ENCODE measurements at places on chromosomes 3 and 15.

DNA sequence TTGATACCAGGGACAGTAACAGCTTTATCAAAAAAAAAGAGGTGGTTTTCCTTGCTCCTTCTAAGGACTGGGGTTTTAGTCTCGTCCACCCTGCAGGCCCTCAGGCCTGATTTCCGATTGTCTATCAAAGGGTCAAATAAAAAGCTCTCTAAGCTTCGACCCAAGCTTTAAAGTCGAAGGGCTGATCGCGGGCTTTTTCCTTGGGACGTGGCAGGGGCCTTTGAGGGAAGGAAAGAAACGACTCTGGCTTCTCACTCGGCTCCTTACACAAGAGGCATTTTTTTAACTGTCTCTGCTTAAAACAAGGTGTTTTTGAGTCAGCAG is 354 bp upstream of the KLHL24 start:
- no peak for DNase-seq

DNA sequence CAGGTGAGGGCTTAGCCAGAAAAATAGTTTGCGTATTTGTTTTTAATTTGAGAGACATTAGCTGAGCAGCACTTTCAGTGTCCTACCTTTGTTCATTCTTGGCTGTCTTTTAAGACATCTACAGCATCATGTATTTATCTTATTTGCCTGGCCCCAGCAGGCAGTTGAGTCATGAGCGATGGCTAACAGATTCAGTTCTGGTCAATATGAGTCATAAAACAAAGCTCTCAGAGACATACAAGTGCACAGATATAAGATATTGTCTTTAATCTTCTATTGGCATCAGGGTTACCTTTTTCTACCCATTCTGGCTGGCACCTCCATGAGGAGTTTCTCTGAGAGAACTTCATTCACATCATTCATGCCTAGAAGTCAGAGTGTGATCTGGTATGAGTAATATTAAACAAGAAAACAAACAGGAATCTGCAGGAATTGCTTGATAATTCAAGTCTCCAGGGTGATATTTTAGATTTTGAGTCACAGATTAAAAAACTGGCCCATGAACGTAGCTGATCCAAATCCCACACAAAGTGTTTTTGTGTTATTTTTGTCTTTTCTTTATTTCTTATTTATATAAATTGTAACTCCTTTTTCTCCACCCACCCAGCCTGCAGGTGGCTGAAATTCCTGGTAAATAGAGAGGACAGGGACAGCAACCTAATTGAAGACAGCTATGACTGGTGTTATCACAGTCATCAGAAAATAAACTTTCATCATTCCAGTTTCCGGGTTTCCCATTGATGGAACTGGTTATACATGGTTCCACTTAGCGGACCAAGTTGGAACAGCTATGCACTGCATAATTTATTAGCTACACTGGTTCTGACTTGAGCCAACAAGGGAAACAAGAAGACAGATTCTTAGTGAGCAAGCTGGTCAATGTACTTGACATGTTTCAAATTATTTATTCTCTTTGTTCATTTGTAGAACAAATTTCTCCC is 47.3 kb downstream of the PLSCR2 start:
- no peak for DNase-seq

GRCh38 chr3:134342259-134342658 is 32.0 kb downstream of the AMOTL2 start:
- no peak for DNase-seq

DNA sequence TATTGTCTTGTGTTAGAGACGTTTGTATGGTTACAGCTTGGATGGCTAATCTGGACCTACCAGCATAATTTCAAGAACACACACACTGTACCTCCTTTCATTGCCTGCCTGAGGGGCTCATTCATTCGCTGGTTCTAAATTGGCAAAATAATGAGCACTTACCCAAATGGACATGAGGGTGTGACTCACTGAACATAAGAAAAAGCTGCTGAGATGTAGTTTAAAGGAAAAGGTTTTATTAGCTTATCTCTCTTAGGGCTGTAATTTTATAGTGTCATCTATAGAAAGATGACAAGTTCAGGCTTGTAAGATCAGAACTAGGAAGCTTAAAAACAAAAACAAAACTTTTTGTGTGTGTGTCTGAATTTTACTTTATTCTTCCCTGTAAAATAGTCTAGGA is 120.7 kb upstream of the WNT7A start:
- DNase-seq = no peak

DNA sequence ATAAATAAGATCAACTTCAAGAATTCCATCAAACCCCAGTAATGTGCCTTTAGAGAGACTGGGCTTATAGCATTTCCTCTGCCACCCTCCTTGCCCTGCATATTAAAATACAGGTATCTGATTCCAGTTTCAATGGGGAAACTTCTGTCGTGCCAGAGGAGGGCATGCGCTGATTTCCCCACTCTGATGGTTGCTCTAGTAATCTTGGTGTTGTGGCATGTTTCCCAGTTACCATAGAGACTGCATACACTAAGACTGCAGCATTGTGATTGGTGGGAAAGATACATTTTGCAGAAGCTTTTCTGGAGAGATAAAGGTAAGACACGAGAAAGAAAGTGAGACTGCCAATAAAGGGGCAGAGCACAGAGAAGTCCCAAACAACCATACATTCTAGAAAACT is 225.6 kb downstream of the TIGIT start:
- DNase-seq = no peak

GRCh38 chr3:34256021-34256420 is 457.6 kb downstream of the PDCD6IP start:
- DNase-seq = no peak

DNA sequence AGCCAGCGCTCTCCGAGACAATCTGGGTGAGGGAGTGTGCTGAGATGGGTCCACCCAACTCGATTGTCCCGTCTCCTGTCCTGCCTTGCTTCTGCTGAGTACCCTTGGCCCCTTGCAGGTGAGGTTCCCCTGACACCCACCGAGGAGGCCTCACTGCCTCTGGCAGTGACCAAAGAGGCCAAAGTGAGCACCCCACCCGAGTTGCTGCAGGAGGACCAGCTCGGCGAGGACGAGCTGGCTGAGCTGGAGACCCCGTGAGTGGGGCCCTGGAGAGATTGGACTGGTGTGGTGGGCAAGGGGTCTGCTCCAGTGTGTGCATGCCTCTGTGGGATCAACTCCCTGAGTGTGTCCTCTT is 23.6 kb downstream of the NBEAL2 start:
- DNase-seq = no peak

- DNase-seq = no peak
These were observed 8.6 kb downstream of the PODXL2 start for GRCh38 chr3:127637546-127637945.

- DNase-seq = no peak
These were observed 94.5 kb upstream of the MYZAP start for GRCh38 chr15:57496946-57497869.

DNA sequence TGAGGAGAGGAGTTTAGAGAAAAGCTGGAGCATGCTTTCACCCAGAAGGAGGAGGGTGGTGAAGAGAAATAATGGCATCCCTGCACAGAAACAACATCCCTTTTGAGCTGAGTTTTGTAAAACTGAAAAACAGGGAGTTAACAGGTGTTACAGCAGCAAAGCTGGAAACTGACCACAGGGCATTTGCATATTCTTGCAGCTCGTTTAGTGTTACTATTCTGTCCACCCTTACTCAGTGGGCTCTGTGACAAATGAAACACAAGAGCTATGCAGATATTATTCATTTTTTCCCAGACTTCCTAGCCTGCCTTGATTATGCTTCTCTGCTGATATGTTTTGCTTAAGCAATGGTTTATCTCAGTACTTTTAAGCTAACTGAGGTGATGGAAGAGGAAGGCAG is 272.0 kb downstream of the NEK10 start:
- DNase-seq = no peak

DNA sequence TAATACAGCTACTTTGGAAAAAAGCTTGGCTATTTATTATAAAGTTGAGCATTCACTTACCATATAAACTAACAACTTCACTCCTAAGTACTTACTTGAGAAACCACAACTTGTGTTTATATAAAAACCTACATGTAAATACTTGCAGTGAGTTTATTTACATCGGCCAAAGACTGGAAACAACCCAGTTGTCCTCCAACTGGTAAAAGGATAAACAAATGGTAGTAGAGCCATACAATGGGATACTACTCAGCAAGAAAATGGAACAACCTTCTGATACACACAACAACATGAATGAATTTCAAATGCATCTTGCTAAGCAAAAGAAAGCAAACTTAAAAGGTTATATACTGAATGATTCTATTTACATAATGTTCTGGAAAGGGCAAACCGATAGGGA is 63.7 kb downstream of the SLC7A14 start:
- no peak for DNase-seq

GRCh38 chr3:129673897-129674797 is 67.7 kb upstream of the PLXND1 start:
- no peak for DNase-seq

- DNase-seq = no peak
These were observed 42.6 kb downstream of the ZNF148 start for GRCh38 chr3:125332504-125332903.

DNA sequence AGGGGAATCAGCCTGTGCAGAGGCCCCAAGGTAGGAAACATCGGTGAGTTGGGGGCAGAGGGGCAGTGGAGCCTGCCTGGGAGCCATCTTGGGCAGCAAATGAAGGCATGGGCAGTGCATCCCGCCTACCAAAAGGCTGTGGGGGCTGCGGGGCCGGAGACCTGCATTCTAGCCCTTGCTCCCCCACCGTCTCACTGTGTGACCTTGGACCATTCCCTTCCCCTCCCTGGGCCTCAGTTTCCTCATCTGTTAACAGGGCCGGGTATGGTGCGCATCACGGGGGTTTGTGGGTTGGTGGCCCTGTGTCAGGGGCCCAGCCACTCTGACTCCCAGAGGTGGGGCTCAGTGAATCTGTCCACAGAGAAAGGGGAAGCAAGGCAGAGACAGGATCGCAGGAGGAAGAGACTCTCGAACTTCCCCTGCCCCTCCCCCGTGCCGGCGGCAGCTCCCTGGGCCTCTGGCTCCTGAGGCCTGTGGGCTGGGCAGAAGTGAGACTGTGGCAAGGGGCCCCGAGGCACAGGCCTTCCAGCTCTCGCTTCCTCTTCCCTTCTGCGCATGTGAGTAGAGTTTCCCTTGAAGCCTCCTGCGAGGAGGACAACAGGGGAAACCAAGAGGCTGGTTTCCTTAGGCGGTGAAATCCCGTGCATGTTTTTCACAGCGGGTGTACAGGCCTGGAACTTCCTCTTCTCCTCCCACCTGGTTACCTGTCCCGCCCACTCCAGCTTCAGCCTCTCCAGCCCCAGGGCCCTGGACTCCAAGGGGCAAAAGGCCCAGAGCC is 42.9 kb downstream of the IDH2 start:
- peak; percentile 31 for DNase-seq

DNA sequence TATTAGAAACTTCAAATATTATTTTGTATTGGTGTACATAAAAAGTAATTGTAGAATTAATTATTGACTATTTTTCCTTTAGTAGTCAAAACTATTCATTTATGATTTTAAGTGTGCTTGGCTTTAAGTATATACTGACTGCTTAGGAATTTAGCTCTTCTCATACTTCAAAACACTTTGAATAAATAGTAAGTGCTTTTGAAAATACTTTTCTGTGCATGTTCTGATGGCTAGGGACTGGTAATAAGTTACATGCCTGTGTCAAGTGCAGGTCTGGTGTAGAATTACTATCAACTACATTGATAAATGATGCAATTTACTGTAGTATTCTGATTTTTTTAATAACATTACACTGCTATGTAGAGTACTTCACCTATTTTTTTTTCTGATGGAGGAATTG is 397.6 kb upstream of the SGO1 start:
- DNase-seq = no peak

DNA sequence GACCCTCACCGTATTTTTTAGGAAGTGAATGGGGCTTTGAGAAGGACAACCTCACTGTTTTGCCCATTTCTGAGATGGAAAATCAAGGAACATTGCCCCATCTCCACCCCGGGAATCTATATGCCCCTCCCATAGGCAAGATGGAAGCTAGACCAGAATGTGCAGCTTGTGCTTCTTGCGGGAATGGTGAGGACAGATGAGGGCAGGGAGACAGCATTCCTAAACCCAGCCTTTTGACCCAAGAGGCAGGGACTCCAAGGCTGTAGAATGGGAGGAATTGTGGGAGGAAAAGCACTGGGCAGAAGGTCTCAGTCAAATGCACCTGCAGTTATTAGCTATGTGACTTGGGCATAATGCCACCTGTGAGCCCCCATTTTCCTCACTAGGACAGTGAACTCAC is 66.9 kb downstream of the SMAD3 start:
- DNase-seq = no peak

DNA sequence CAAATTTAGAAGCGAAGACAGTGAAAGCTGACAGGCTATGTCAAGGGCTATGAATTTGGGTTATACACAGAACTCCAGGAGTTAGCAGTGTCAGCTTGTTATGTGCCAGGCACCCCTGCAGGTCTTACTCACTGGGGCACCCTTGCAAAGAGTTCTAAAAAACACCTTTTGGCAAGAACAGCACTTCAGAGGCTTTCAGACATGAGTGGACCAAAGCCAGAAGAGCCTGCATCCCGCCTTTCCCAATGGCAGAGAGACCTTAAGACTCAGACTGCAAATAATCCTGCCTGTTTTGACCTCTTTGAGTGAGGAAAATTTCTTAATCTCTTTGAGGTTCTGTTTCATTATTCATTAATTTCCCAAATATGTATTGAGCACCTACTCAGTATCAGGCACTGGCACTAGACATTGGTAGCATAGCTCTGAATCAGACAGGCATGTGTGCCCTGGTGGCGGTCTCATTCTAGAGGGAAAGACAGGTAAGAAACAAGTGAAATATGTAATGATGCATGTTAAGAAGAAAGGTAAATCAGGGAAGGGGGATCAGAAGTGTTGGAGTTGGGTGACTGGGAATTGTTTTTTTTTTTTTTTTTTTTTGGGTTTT is 280.0 kb downstream of the KBTBD8 start:
- no peak for DNase-seq

DNA sequence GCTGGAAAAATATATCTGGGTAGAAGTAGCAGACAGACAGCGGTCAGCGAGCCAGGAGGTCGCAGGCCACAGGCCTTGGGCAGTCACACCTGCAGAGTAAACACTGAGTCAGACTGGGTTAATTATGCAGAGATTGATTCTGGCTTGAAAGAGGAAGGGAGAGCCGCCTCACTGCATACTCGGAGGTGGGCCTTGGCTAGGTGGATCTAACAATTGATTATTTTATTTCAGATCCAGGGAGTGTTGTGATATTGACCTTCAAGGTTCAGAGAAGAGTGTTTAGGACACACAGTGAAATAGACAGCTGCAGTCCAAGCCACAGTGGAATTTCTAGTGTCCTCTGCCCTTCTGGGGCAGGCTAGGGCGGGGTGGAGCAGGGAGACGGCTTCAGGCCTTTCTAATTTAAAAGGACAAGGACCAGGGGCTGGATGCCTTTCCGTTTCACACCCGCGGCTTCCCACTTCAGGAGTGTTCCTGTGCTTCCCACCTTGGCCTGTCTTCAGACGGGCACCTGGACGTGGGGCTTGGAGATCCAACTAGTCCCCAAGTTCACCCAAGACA is 237.3 kb downstream of the XXYLT1 start:
- no peak for DNase-seq

GRCh38 chr3:79973917-79974595 is 206.3 kb upstream of the ROBO1 start:
- no peak for DNase-seq

DNA sequence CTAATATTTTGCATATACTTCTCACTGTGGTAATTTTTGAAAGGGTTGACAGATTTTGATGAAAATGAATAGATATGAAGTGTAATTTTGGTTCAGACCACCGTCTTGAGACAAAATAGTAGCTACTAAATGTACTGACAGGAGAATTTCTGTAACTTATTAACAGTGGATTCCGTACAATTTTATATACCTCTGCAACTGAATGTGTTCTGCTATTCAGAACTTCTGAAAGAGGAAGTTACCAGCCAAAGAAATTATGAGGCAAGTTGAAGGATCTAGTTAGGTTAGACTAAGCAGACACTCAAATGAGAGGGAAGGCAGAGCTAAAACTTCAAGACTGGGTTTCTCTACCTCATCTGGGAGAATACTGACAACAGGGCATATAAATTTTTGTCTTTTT is 29.4 kb downstream of the GAP43 start:
- no peak for DNase-seq

Measured in stimulated activated CD8-positive, alpha-beta memory T cell treated with anti-CD3 and anti-CD28 coated beads, Interleukin-15, amount 100 ng/mL, for 4 hours (primary cell).